ENCODE measurements at places on chromosomes 2 and 18.

- DNase-seq, result no peak
Measured at GRCh38 chr2:13504808-13505207, 788.1 kb downstream of the TRIB2 start.

- peak; percentile 52 for DNase-seq
Measured at GRCh38 chr2:197137231-197137630, 173.3 kb downstream of the ANKRD44 start.

- DNase-seq, result no peak
Measured at GRCh38 chr2:215421859-215422461, 13.9 kb downstream of the FN1 start.

GRCh38 chr2:239154971-239155805 lies 245.6 kb downstream of the HDAC4 start:
- no peak for DNase-seq

DNA sequence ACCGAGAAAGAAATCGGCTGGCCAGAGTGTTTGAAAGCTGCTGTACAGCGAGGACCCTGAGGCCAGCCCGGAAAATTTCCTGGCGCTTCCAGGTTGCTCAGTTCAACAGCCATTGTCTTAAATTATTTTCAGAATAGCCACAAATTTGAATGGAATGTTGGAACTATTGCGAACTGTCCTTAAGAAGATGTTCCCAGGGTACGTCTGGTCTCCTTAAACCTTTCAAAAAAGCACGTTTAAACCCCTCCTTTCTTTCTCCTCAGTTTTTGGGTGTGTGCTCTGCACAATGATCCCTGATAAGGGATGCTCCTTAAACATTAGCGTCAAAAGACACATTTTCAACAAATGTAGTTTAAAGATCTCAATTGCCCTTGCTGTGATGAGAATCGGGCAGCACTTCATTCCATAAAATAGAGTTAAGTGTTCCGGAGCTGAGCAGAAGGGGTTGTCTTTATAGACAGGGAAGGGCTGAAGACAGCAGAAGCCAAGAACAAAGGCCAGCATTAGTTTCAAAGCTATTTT lies 14.5 kb upstream of the LPIN2 start:
- no peak for DNase-seq

DNA sequence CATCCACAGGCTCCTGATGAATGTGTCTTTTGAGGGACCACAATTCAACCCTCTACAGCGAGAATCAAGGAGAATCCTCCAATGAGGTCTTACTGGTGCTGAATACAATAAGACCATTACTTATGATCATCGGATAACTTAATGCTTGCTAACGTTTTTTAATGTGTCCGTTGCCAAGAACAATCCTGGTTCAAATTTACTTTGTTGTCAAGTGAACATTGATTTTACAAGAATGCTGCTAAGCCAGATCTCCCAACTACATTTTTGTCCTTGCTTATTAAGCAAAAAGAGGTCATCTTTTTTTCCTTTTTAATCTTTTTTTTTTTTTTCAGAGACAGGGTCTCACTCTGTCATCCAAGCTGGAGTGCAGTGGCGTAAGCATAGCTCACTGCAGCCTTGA lies 93.7 kb downstream of the THNSL2 start:
- no peak for DNase-seq

- DNase-seq, result no peak
Measured at GRCh38 chr2:67619204-67619603, 222.1 kb downstream of the ETAA1 start.

GRCh38 chr18:11050966-11051365 lies 98.4 kb downstream of the PIEZO2 start:
- DNase-seq, result no peak

GRCh38 chr2:200662727-200663126 lies 76.9 kb downstream of the AOX1 start:
- no peak for DNase-seq

GRCh38 chr2:226829721-226830631 lies 5.9 kb upstream of the RHBDD1 start:
- DNase-seq, result no peak

DNA sequence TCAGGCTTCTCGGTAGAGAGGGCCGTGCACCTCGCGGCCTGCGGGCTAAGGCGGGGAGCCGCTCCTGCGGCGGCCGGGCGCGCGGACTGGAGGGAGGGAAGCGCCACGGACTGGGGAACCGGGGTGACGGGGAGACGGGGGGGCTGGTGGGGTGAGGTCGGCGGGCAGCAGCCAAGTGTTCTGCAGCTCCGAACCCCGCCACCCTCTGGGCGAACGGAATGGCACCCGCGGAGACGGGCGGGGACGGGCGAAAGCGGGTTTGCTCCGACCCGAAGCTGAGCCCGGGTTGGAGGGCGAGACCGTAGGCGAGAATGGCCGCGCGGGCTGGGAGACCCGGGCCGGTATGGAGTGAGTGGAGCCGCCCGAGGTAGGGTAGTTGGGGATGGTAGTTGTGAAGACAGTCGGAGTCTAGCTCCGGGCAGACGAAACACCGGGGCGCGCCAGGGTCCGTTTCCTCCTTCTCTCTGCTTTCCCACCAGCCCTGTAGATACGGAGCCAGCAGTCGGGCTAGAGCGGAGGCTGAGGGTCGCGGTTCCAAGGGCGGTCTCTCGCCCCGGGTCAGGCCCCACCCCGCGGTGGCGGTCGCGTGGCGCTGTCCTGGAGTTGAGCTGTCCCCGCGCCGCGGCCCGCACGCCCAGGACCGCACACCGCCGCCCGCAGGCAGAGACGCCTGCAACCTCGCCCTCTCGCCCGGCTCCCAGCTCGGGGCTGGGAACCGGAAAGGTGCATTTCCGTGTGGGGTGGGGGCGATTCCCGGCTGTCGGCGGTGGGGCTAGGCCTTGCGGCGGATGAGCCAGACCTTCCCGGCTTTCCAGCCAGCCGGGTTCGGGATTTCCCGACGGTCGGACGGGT lies 160.3 kb upstream of the SIX2 start:
- no peak for DNase-seq

DNA sequence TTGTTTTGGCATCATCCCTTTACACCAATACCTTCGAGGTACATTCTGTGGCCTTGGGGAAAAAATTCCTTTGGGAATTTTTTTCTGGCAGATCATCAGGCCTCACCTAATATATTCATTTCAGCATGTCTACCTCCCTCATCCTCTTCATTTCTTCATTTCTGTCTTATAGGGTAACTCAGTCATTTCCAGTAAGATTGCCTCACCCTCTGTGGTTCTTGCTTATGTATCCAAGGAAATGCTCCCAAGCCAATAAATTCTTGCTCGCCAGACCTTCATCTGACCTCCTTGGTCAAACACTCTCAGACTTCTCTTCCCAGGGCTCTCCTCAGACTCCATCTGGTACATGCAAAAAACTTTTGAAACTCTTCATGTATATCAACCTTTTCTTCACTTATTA lies 265.6 kb downstream of the TMX3 start:
- no peak for DNase-seq

- no peak for DNase-seq
Measured at GRCh38 chr18:59455728-59456276, 96.7 kb upstream of the LMAN1 start.

DNA sequence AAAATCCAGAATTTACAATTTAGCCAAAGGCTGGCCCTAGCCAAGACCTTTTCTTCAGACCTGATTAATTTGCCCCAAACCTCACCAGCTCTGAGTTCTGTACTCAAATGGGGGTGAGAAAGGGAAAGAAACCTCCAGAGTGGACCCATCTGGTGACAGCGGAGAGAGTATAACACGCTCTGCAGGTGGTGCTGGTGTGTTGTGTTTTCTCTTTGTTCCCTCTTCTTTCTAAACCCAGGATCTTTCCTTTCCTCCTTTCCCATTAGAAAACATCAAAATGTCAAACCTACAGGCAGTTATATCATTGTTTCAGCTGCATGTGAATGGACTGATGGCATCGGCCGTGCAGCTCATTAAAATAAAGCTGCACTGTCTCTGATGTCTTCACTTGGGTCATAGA lies 253.2 kb upstream of the SP5 start:
- DNase-seq, result no peak

GRCh38 chr18:8602040-8602439 lies 7.2 kb upstream of the RAB12 start:
- no peak for DNase-seq

DNA sequence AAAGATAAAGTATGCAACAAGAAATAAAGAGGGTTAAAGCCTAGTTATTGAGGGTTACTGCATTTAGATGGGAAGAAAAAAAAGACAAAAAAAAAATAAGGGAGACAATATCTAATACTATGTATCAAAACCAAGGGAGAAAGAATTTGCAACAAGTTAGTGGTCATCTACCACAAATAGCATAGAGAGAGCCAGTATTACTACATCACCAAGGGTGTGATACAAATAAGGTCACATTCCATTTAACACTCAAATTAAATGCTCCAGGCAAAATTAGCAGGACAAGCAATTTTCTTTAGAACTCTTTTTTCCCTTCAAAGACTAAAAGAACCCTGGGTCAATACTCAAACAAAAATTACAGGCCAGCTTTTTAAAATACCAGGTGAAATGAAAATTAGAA lies 115.1 kb upstream of the GULP1 start:
- DNase-seq, result no peak

- DNase-seq, result no peak
Measured at GRCh38 chr18:63686871-63687270, 15.9 kb upstream of the SERPINB11 start.

GRCh38 chr2:231524477-231525247 lies 5.6 kb downstream of the NMUR1 start:
- no peak for DNase-seq

- no peak for DNase-seq
Measured at GRCh38 chr2:2705871-2706270, 374.8 kb upstream of the MYT1L start.

GRCh38 chr18:63264871-63265270 lies 54.7 kb downstream of the BCL2 start:
- DNase-seq, result no peak

DNA sequence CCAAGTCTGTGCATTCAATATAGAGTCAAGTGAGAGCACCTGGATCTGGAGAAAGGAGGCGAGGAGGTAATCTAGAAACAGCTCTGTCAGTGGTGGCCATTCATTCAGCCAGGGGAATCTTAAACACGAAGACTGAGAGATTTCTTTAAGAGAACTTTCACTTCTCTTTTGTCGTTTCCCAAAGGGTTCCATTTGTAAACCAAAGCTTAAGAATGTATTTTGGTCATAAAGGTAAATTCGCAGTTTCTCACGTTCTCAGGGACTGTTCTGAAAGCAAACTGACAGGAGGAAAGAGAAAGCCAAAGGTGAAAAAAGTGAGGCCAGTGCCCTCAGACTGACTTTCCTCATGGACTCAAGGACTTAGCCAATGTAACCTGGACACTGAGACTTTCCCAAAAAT lies 513.5 kb downstream of the CMPK2 start:
- no peak for DNase-seq

DNA sequence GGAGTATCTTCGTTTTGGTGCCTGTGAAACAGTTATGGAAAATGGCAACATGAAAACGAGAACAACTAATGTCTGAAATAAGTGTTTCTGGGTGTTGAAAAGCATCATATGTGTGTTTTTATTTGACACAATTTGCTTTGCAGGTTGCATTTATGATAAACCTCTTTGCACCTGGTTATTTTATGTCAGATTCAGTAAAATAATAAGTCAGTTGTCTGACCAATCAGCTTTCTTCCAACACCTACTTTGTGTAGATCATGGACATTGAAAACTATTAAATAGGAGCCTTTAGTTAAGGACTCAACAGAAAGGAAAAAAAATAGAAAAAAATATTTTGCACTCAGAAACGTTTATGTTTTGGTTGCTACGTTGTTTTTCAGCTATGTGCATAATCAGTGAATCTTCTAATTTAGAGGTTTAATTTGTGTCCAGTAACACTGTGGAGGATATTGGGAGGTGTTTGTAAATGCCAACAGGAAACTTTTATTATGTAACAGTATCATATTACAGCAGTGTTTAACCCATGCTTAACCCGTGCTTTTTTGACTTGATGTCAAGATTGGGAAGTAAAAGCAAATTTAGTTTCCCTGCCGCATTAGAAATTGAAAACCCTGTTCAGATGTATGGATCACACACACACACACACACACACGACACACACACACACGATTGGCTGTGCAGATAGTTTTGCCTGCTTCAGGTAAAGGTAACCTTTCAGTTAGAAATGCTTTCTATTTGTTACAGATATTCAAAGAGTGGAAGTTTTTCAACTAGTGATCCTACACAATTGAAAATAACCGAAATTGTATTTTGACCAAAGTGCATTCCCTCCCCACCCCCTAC lies 2.6 kb downstream of the PKP4 start:
- DNase-seq, result no peak

DNA sequence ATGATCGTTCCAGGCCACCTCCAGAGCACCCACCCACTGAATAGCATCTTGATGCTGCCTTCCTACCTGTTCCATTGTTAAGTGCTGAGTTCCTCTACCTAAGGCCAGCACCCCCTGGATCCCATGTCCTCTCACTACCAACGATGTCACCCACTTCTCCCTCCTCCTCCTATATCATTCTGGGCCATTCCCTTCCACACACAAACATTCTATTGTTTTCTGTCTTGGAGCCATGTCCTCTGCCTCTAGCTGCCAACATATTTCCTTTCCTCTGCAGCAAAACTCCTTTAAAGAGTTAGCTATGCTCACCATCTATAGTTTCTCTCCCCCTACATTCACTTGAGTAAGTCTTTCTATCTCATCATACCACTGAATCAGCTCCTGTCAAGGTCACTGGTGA lies 64.0 kb upstream of the ACKR3 start:
- DNase-seq, result no peak

DNA sequence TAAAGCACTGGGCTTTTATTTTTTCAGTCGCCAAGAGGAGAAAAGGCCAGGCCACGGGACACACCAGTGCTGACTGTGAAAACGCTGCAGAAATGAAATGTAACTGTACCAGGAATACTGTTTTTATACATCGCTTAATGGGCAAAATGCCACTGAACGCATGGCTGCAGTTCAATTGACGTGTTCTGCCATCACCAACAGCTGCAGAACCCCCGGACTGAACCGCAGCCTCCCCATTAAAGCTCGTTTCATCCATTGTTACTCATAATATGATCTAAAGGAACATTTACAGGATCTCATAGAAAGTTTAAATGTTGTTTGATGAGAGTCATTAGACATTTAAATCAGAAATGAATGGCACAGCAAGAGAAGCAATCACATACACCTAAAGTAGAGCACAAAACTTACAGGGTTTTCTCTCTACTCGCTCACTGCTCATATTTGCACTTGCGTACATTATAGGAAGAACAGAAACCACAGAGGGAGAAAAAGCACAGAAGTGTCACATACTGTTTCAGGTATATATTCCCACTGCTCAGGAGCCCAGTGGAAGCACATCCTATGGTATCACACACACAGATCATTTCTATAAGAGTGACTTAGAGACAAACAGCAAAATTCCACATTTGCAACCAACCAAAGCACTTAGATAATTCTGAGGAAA lies 35.3 kb downstream of the TCF4 start:
- DNase-seq, result no peak

DNA sequence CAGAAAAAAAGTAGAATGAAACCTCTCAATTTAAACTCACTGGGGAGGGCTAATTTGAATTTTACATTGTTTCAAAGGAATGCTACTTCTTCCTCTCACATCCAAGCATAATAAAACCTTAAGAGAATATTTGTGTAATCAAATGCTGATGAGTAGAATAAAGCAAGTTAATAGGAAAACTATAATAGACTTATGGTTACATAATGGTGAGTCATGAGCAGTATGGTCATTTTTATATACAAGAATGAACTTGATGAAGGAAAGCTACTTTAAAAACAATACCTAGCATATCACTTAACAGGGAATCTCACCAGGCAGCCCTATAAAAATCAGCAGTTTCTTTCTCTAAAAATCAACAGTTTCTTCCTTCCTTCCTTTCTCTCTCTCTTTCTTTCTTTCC lies 80.3 kb downstream of the VSNL1 start:
- no peak for DNase-seq

Data from activated CD4-positive, alpha-beta memory T cell treated with anti-CD3 and anti-CD28 coated beads for 36 hours (primary cell).